ENCODE measurements at places on chromosomes 1 and 21. TPM values are rescaled to one million over a fixed set of nuclear protein-coding genes. Genes with fewer than 3 reads are reported as not detected.

The GJA4 gene
- not detected for total RNA-seq

The GUCA2B gene
- not detected for total RNA-seq

DNA sequence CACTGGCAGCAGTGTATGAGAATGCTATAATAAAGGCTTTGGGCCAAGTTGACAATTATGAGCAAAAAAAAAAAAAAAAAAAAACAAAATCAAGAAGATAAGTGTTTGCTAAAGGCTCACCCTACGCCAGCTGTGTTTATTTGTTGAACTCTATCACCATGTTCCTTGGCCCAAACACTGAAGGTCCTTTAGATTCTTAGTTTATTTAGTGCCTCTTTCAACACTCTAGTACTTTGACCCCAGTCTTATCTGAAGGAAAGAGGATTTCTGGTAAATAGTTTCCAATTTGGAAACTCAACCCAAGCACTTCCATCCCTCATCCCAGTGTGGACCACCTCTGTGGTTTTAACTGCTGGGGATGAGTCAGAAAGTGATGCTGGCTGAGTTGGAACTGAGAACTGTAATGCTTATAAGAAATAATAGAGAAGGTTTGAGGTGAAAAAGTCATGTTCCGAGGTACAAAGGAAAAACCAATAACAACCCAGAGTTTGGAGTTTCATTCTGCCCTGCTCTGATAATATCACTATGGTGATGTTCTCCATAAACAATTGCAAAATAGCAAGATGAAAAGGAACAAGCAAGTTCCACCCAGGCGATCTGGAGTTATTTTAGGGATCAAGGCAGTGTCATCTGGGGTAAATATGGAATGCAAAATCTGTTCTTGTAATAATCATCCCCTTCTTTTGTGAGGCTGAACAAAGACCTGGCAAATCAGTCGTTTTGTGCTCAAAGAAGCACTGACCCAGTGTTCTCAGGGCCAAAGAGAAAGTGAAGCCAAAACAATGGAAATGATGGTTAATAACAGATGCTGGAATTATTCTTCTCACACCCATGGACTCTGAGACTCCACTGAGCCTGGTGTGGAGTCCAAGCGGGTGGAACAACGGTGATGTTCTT, 19.7 kb upstream of the CAPZB start:
- no peak for DNase-seq
- peaks cover 26% of the 10 kb centered on the region for H3K4me1 ChIP-seq
- H3K27ac ChIP-seq: peak overlapping the region; percentile 32
- no peak overlapping the region for H3K4me3 ChIP-seq

- H3K27ac ChIP-seq: no peak overlapping the region
- H3K4me3 ChIP-seq: no peak overlapping the region
- DNase-seq: no peak
- no peaks in the 10 kb centered on the region for H3K36me3 ChIP-seq
- no peaks in the 10 kb centered on the region for H3K27me3 ChIP-seq
These were observed 5.7 kb downstream of the IL23R start for GRCh38 chr1:67171978-67172377.

GRCh38 chr1:208497866-208498541, 253.8 kb upstream of the PLXNA2 start:
- H3K4me1 ChIP-seq: no peaks in the 10 kb centered on the region
- no peak overlapping the region for H3K27ac ChIP-seq
- peaks cover 2% of the 10 kb centered on the region for H3K27me3 ChIP-seq
- no peak for DNase-seq
- no peak overlapping the region for H3K4me3 ChIP-seq

GRCh38 chr1:32500387-32501209, 35.7 kb downstream of the ZBTB8B start:
- peak; percentile 59 for DNase-seq
- no peak overlapping the region for H3K27ac ChIP-seq
- H3K4me1 ChIP-seq: peaks cover 2% of the 10 kb centered on the region
- H3K4me3 ChIP-seq: peak overlapping the region; percentile 40
- H3K27me3 ChIP-seq: peaks cover 2% of the 10 kb centered on the region

GRCh38 chr1:81305997-81306452, 494.7 kb upstream of the ADGRL2 start:
- H3K27ac ChIP-seq: no peak overlapping the region
- no peaks in the 10 kb centered on the region for H3K27me3 ChIP-seq
- H3K4me1 ChIP-seq: no peaks in the 10 kb centered on the region
- no peak overlapping the region for H3K4me3 ChIP-seq
- DNase-seq: peak; percentile 2
- no peaks in the 10 kb centered on the region for H3K36me3 ChIP-seq
